Temporal lobe (tissue), 4 donors: ENCODE measurements at places on chromosomes 3 and 15. TPM values are rescaled to one million over a fixed set of nuclear protein-coding genes. Genes with fewer than 3 reads are reported as not detected.

Gene ANKDD1A
- 12.0 TPM for total RNA-seq

Gene CALML4
- total RNA-seq = 2.5 TPM

Gene ARHGEF26
- total RNA-seq = 7.9 TPM

Gene DUOX1
- total RNA-seq = not detected

Gene DAPK2
- total RNA-seq = 3.4 TPM

Gene ULK4
- 10.3 TPM for total RNA-seq

Gene SPATA12
- total RNA-seq = not detected

Gene SKOR1
- 0.25 TPM for total RNA-seq

Gene RTP1
- total RNA-seq = 0.25 TPM

Gene SEMA4B
- 35.4 TPM for total RNA-seq

Gene COL6A5
- total RNA-seq = under 0.01 TPM

Gene C2CD4A
- total RNA-seq = not detected

Gene RBMS3
- total RNA-seq = 7.6 TPM

Gene PARP15
- 0.49 TPM for total RNA-seq

Gene LRTM1
- not detected for total RNA-seq

Gene MRPS22
- total RNA-seq = 47.2 TPM

Gene RASGRP1
- total RNA-seq = 12.5 TPM

Gene FAM81A
- total RNA-seq = 51.1 TPM

Gene LNP1
- total RNA-seq = 7.6 TPM

Gene SH2D7
- not detected for total RNA-seq

Gene FBLN2
- 9.1 TPM for total RNA-seq
